NCI-H1092 treated with DMSO at 0.1 percent for 48 hours (cell line): ENCODE measurements at places on chromosomes 1 and 21.

- DNase-seq = no peak
Measured at GRCh38 chr21:15192243-15192642, 127.4 kb upstream of the NRIP1 start.

DNA sequence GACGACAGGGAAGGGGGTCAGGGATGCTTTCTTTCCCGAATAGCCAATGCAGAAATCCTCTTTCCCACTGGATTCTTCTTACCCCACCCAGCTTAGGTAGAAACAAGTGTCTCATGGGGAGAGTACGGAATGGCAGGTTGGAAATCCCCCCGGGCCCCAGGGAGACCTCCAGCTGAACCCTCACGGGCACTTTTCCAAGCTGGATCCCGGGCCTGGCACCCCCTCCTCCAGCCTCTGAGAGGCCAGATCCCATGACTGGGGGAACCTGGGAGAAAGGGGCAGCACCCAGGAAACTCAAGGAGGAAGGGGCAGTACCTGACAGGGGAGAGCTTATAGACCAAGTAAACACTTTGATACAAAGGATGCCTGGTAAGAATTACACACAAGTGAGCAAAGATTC lies 1.3 kb downstream of the PKP1 start:
- DNase-seq = no peak

GRCh38 chr1:177977141-177977540 lies 7.3 kb upstream of the SEC16B start:
- DNase-seq = no peak

DNA sequence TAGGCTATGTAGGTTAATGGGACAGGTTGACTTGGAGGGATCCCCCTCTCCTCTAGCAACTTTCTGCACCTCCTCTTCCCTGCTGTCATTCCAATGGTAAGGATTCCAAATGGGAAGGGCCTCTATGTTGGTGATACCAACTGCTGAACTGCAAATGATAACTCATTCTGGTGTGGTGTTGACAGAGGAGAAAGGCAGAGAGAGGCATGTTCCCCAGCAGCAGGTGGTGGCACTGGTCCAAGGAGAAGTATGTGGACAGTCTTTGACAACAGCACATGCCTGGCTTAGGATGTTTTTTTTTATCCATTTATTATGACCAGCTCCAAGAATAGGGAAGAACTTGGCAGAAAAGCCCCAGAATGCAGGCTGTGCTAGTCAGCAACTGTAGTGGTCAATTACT lies 19.6 kb upstream of the SPAG17 start:
- peak; percentile 6 for DNase-seq

GRCh38 chr1:115084902-115085511 lies 4.3 kb downstream of the TSPAN2 start:
- no peak for DNase-seq

GRCh38 chr1:204072931-204073836 lies at the start of gene SOX13:
Gene SOX13, plus strand, starts transcription at chr1:204073115. Its CDS starts 39,801 bp downstream, at chr1:204112916.
- peak; percentile 91 for DNase-seq

DNA sequence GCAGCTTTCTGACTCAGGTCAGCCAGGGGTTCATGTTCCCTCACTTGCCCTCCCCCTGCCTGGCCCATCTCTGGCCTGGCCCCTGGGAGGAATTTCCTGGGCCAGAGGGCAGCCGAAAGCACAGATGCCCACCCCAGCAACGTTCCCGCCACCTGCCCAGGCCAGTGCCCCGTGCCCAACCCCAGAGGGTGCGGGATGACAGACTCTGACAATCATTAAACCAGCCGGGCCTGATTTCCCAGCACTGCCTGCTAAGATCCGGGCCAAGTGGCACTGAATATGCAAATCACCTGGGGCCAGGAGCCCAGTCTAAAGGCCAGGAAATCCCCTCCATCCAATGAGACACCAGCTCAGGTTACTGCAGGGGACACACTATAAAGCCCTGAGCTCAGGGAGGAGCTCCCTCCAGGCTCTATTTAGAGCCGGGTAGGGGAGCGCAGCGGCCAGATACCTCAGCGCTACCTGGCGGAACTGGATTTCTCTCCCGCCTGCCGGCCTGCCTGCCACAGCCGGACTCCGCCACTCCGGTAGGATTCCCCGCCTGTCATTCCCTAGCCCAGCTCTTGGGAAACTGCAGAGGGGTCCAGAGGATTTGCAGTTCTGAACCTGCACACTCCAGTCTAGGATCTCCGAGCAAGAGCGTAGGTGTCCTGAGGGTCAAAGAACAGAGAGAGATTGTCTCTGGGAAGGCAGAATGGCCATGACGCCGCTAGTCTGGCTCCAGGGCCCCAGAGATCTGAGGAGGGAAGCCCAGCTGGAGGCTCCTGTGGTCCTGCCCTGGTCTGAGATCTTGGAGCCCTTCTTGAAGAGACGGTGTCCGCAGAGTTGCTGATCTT lies at the start of gene ELF3:
TSS of gene ELF3 (plus strand) at position 408 of the 836 bp plus-strand sequence. CDS start 550 bp downstream, outside the sequence.
- peak; percentile 89 for DNase-seq

GRCh38 chr1:165958306-165958705 lies 130.9 kb downstream of the UCK2 start:
- DNase-seq = no peak

- no peak for DNase-seq
Measured at GRCh38 chr1:201902198-201902597, 13.5 kb downstream of the SHISA4 start.

GRCh38 chr1:183635099-183635605 lies 431 bp downstream of the ARPC5 start:
- peak; percentile 49 for DNase-seq

- peak; percentile 63 for DNase-seq
Measured at GRCh38 chr1:27624467-27625178, 10.4 kb downstream of the FGR start.

DNA sequence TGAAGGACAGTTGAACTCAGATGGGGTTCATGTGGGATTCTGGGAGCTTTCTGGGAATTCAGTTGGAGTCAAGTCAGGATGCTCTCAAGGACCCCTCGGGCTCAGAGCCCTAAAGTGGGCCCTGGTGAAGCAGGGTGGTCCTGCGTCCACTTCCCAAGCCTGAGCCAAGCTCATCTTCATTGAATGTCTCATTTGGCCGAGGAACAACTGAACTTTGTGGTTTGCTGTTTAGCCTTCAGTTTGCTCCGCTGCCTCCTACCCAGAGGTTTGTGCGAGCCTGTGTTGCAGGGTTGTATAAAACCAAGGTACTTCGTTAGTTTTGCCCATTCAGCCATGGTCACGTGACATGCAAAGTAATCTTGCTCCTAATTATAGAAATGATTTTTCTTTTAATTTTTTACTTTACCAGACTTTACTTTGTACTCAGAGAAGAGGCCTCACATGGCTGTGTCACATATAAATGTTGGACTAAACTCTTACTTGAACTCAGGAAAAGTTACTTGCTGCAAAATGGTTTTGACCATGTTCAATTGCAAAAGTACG lies 49.7 kb downstream of the B3GALT5 start:
- DNase-seq = no peak

DNA sequence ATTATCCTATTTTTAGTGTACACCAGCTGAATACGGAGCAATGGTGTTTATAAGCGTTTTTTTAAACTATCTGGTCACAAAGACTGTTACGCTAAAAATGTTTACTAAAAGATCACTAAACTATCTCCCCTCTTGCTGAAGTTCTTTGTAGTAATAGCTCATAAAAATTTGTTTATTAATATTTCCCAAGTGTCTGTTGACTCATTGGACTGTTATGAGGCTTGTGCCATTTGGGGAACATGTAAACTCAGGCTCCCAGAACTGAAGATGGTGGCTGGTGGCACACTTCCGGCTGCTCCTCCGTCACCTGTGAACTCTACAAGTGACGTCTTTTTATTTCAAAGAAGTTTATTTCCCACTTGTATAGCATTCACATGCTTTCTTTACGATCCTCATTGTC lies 46.3 kb downstream of the AIDA start:
- no peak for DNase-seq

DNA sequence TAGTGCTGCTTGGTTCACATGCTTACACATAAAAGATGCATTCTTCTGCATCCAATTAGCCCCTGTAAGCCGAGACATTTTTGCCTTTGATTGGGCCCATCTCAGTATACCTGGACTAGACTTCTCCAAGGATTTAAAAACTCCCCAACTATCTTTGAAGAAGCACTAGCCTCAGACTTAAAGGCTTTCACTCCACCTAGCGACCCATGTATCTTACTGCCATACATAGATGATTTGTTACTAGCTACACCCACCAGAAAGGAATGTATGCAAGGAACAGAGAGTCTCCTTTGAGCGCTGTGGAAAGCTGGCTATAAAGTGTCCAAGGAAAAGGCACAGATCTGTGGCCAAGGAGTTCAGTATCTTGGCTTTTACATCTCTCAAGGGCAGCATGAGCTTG lies 91.7 kb downstream of the LIPI start:
- no peak for DNase-seq

GRCh38 chr1:24118410-24119242 lies 6.7 kb upstream of the MYOM3 start:
- no peak for DNase-seq

DNA sequence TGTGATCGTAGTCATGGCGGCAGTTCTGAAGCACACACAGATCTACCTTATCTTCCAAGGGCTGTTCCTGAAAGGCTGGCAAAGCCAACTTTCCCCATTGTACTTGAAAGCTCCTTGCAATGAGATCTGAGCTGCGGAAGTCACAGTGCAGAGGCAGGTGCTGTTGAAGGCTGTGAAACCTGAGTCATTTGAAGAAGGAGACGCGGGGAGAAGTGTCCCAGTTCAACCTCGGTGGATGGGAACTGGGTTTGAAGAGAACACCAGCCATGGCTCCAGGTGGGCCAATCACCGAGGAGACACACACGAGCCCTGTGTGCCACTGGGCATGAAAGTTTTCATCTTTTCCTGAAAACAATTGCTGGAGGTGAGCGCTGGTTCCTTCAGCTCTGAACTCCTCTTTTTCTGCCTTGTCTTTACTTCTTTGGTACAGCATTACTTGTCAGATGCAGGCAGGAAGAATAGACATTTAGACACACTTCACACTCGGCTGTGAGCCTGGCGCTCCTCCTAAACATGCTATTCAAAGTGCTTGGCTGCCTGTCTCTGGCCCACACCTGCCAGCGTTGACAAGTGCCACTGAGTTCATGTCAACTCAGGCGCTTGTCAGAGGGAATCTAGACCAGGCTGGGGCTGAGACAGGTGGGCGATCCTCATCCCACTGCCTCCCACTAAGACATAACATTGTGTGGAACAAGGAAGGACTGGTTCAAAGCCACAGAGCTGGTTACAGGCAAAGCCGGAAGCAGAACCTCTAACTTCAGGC lies 25.7 kb upstream of the PDE9A start:
- no peak for DNase-seq

DNA sequence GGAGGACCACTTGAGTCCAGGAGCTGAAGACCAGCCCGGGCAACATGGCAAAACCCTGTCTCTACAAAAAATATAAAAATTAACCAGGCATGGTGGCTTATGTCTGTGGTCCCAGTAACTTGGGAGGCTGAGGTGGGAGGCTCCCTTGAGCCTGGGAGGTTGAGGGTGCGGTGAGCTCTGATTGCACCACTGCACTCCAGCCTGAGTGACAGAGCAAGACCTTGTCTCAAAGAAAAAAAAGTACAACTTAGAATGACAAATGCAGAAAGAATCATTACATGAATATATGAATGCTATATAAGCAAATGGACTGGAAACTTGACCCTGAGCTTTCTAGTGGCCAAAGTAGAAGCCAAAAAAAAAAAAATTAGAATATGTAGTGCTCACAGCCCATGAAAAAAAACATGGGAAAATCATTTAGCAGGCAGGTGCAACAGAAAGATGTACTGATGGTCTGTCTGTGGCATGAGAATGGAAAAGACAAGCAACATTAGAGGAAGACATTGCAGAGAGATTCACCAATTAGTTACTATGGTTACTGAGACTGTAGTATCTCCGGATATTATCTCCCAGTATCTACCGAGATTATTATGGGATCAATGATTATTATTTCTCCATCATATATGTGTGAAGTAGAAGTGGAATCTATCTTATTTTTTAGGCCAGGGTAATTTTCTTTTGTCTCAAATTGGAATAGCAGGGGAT lies 19.2 kb downstream of the ELAPOR1 start:
- DNase-seq = peak; percentile 49

GRCh38 chr1:164664127-164664526 lies 105.1 kb downstream of the PBX1 start:
- no peak for DNase-seq

- no peak for DNase-seq
Measured at GRCh38 chr1:151994956-151995355, 1.3 kb upstream of the S100A10 start.

DNA sequence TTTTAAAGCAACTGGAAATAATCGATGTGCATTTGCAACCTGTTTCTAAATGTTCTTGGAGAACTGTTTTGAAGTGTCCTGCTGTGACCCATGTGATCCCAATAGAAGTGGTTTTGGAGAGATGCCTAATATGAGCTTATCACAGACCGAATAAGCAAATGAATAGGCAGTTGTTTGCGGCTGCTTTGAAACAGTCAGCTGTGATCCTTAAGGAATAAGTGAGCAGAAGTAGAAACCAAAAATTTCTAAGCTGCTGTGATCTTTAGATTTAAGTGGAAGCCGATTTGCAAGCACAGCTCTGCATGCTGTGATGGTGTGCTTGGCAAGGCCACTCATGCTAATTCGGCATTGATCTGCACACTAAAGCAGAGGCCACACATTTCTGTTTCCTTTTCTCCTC lies 329.5 kb upstream of the DUSP10 start:
- DNase-seq = peak; percentile 34

DNA sequence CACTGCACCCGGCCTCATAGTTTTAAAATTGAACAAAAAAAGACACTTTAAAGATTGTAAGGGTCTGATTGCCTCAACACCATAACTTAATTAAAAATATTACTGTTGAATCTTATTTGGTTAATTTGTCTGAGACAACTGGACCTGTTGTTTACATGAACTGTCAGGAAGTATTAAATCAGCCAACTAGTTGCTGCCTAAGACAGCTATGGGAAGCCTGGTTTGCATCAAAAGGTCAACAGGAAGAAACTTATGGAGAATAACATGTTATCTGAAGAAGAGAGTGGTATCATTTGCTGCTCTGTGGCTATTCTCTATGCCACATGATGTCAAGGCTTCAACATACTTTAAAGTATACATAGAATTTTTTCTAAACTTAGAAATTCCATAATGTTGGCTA lies 853.5 kb upstream of the ADAMTS5 start:
- DNase-seq = no peak

- no peak for DNase-seq
Measured at GRCh38 chr1:246784621-246785493, 60.6 kb downstream of the SCCPDH start.

- DNase-seq = no peak
Measured at GRCh38 chr1:42551180-42551579, 88.1 kb downstream of the CCDC30 start.

- DNase-seq = no peak
Measured at GRCh38 chr1:29682171-29682918, 446.0 kb downstream of the PTPRU start.
